ENCODE measurements at places on chromosomes 1 and 21.

DNA sequence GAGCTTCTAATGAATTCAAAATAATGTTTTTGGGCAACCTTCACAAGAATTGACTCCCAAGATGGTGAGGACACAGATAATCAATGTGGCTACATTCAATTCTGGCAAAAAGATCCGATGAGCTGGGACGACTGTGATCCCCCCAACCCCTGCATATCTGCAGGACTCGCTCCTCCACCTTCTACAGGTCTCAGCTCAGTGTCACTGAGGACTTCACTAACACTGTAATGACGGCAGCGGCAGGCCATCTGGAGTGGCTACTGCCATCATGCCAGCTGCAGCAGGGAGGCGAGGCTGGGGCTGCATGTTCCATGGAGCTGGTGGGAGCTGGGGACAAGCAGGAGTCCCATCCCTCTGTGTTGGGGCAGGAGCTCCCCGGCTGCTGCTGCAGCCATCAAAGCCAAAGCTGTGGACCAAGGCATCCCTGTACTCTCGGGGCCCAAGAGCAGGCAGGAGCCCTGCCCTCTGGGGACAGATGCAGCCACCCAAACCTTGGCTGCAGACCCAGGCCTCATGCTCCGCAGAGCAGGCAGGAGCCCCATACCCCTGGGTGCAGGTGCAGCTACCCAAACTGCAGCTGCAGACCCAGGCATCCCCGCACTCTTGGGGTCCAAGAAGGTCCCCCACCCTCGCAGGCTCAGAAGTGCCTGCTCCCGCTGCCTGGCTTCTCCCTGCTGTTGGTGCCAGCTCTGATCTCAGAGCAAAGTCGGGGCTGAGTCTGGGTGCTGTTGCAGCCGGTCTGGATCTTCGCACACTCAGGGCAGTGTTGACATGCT lies 12.2 kb upstream of the DHRS3 start:
- no peak for DNase-seq

DNA sequence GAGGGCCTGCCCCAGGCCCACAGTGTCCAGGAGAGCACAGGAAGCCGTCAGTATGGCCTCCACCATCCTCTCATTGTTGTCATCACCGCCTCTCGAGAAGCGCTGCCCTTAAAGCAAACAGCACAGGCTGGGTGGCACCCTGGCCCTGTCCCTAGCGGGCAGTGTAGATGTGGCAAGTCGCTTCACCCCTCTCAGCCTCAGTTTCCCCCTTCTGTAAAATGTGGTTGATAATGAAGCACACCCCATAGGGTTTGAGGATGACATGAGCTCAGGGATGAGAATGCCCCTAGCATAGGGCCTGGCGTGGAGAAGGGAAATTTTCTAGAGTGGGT lies 13.4 kb downstream of the PLA2G2F start:
- DNase-seq = no peak

- no peak for DNase-seq
Measured at GRCh38 chr1:151085953-151086559, 15.5 kb downstream of the GABPB2 start.

GRCh38 chr1:58233729-58234128 lies 312.8 kb downstream of the OMA1 start:
- DNase-seq = no peak

- no peak for DNase-seq
Measured at GRCh38 chr1:178651742-178652141, 73.3 kb upstream of the RALGPS2 start.

- DNase-seq = no peak
Measured at GRCh38 chr1:154741327-154741726, 128.8 kb downstream of the KCNN3 start.

- DNase-seq = no peak
Measured at GRCh38 chr1:235286667-235287066, 41.3 kb downstream of the ARID4B start.

DNA sequence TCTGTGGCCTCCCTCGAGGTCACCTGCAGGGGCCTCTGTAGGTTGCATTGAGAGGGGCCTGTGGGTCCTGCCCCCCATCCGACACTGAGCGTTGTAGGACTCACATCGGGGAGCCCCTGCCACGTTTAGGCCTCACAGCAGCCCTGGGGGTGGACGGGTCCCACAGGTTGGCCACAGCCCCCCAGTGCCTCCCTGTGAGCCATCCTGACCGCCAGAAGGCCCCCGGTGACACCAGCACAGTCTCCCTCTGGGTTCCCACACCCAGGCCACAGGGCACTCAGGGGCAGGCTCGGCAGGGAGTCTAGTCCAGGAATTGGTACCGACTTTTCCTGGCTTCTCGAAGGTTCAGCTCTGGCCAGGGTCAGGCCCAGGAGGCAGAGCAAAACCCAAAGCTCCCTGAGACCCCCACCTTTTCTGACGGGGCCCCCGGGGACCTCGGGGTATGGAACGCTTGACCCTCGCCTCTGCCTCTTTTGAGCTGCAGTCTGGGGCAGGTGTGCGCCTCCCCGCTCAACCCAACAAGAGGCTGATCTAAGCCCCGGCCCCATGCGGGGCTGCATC lies 13.9 kb upstream of the POFUT2 start:
- no peak for DNase-seq

GRCh38 chr1:20685099-20685662 lies 24.0 kb upstream of the DDOST start:
- no peak for DNase-seq

GRCh38 chr1:46070164-46070814 lies 62.1 kb downstream of the PIK3R3 start:
- no peak for DNase-seq

DNA sequence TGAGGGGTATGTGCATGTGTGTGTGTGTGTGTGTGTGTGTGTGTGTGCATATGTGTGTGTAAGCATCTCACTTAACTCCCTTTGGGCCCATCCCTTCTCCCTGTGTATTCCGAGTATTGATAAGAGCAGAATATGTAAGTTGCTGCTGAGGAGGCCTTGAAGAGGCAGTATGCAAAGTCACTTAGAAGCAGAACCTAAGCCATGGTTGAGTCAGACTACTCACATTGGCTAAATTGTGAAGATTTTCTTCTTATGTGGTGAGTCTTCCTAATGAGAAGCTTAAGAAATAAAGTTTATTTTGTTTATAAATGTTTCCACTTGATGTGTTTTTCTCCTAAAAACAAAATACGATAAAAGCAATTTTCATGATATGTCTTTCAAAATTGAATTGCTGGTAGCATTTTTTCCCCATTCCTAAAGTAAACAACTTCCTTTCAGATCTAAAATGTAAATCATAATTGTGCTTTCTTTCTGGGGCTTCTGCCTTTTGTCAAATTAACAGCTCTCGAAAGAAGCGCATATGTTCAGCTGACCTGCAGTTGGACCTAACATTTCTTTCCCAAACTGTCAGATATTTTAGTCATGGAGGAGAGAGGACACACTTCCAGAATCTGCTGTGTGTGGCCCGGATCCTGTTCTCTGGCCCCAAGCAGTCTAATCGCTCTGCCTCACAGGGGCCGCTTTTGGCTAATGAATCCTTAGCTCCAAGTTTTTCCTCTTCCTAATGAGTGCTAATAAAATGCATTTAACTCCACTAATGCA lies 284.0 kb downstream of the DUSP10 start:
- DNase-seq = no peak

DNA sequence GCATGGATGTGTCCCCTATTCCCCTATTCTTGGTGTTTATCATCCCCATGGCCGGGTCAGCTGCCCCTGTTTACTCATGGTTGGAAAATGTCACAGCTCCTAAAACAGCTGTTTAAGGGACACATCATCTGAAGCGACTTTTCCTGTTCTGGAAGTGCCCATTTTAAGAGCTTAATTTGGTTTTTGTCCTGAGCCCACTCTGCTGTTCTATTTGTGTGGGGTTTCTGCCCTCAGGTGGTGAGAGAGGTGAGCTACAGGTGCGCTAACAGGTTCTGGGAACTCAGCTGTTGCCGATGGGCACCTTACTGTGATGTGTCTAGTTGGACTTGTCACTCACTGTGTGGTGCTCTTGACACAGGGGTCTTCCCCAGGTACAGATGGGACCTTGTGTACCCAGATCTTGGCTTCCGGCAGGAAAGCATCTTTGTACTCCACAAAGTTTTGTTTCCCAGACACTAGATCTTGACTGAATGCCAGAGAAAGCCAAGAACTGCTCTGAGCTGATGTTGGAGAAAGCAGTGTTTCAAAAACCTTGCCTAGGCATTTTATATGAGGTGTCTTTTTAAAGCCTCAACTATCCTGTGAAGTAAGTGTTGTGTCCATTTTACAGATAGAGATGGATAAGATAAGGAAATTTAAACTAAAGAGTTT lies 59.0 kb upstream of the CD1D start:
- no peak for DNase-seq

DNA sequence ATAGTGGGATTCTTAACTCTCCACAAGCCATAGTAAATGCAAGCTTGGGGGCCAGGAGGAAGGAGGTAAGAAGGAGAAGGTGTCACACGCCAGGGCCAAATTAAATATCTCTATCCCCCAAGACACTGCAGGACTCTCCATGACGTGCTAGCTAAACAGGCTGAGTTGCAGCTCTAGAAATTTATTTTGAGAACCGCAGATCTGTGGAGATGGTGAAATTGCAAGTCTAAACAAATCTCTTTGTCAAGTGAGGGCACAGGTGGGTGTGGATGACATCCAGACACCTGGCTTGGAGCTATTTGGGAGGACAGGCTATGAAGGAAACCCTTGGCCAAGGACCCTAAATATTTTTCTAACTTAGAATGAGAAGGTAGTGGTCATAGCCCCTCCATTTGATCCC lies 39.5 kb upstream of the USP1 start:
- no peak for DNase-seq

GRCh38 chr1:230375780-230376179 lies 50.4 kb downstream of the PGBD5 start:
- DNase-seq = no peak

GRCh38 chr21:45706299-45706698 lies 62.8 kb downstream of the PCBP3 start:
- DNase-seq = no peak

- no peak for DNase-seq
Measured at GRCh38 chr1:231853588-231854207, 227.1 kb downstream of the DISC1 start.

DNA sequence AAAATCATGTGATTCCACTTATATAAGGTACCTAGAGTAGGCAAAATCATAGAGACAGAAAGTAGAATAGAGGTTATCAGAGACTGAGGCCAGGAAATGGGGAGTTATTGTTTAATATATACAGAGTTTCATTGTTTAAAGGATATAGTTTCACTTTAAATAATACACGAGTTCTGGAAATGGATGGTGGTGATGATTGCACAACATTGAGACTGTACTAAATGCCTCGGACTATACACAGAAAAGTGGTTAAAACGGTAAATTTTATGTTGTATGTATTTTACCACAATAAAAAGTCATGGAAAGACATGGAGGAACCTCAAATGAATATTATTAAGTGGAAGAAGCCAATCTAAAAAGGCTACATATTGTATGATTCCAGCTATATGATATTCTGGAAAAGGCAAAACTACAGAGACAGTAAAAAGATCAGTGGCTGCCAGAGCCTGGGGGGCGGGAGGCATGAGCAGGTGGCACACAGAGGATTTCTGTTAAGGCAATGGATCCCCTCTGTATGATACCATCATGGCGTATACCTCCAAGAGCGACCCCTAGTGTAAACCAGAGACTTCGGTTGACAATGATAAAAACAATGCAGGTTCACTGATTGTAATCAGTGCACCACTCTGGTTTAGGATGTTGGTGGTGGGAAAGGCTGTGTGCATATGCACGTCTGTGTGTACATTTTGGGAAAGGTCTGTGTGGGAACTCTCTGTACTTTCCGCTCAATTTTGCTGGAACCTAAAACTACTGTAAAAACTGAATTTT lies 7.5 kb downstream of the C1orf198 start:
- DNase-seq = no peak

All from stimulated activated CD8-positive, alpha-beta memory T cell treated with anti-CD3 and anti-CD28 coated beads, Interleukin-15, amount 100 ng/mL, for 4 hours (primary cell).